NCI-H1417 (cell line): ENCODE measurements at places on chromosomes 11 and 22.
A peak's percentile ranks its signal among the peaks of the same experiment; 100 is the strongest.

DNA sequence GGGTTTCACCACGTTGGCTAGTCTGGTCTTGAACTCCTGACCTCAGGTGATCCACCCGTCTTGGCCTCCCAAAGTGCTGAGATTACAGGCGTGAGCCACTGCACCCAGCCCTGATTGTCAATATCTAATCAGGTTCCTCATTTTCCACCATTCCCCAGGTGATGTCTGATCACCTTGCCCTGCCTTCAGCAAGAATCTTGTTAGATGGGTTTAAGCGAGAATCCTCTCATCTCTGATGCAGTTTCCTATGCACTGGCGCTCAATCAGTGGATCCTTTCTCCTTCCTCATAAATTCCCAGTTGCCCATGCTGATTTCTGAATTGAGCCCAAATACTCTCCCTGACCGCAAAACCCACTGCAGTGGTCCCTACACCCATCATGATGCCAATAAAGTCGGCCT lies 664 bp upstream of the ZC3H7B start:
- DNase-seq: no peak

DNA sequence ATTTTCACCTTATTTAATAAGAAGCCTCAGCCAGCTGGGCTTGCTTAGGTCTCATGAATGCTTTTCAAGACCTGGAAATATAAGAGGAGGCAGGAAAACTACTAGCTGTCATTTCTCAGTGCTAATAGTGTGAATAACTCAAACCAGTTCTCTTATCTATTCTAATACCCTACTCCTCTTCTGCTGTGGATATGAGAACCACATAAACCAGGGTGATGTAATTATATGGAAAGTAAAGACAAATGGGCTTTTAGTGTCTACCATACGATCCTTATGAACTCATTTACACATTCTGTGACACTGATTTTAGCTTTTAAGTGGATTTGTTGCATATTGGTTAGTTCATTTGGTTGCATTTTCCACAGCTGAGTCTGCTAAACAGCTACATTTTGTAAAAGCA lies 8.6 kb downstream of the PDGFD start:
- no peak for DNase-seq

DNA sequence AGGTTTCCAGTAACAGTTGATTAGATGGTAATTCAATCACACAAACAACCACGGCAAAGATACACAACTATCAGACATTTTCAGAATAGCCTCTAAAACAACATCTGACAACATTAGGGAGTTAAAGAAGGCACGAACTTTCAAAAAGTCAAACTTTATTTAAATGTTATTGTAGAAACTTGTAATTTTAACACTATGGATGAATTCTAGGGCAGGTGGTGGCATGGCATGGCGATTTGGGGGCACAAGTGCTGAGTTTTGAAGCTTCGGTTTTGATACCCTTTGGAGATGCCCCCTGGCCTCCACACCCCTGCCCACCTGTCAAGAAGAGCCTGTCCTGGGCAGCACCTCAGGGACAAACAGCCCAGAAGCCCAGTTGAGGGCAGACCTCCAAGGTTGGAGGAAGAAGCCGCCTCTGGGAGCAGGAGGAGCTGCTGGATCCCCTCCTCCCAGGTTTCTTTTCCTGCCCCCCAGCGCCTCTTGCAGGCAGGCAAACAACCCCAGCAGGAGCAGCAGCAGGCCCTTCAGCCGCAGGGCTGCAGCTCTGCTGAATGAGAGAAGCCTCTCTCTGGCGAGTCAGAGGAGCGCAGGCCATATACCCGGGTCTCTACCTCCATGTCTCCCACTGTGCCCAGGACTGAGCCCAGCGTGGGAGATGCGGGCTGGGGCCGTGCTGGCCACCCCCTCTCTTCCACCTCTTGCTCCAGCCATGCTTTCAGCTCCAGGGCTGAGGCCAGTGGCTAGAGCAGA lies 102.1 kb upstream of the IGLL5 start:
- no peak for DNase-seq

DNA sequence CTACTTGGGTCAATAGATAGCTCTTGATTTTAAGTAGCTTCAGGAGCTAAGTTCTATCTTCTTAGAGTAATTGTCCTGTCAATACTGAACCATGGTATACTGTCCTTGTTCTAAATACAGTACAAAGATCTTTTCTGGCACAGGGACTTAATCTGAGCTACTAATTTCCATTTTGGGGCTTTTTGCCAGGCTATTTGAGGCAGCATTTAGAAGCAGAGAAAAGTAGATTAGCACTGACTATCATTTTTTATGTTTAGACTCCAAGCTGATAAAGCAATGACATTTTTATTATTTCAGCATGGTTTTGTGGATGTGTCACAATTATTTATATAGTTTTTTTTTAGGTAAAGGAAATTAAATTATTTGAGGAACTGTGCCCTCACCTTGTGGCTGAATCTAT lies 163.2 kb downstream of the FAT3 start:
- DNase-seq: no peak

GRCh38 chr22:47032956-47033647 lies 270.7 kb downstream of the TBC1D22A start:
- DNase-seq: no peak

- peak; percentile 49 for DNase-seq
These were observed 605 bp upstream of the FDX1 start for GRCh38 chr11:110428956-110429730.

- DNase-seq: no peak
These were observed 14.7 kb upstream of the CHRNA10 start for GRCh38 chr11:3685923-3686322.
